ENCODE measurements at places on chromosomes 1 and 21.

DNA sequence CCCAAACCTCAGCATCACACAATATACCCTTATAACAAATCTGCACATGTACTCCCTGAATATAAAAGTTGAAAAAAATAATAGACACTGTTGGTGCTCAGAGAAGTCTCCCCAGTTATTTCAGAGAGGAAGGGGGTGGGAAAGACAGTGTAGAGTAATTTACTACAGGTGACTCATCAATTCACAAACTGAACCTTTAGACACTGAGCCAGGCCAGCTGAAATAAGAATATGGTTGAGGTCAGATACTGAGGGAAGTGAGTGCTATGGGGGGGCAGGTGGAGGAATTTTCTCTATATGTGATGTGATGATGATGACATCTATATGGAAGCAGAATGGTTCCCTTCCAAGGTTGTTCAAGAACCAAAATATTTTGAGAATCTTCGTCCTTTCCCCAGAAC, 50.1 kb downstream of the MRPL39 start:
- no peak for DNase-seq

DNA sequence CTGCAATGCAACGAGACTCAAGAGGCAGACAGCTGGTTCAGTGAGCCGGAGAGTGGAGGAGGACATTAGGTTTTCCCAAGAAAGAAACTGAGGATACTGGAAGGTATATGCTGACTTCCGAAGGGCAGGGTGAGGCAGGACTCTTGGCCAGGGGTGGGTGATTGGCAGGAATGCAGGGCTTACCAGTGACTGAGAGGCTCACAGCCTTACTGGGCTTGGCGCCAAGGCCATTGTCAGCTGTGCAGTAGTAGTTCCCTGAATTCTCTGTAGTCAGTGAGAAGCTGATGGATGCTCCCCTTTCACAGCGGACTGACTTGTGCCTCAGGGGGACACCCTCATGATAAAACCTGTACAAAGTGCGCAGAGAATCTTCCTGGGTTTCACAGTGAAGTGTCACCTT, 9.6 kb downstream of the FCRL5 start:
- no peak for DNase-seq

GRCh38 chr21:15604413-15604812, 125.4 kb upstream of the USP25 start:
- peak; percentile 85 for DNase-seq

- DNase-seq: peak; percentile 42
These were observed 213.7 kb downstream of the LRRC40 start for GRCh38 chr1:69991644-69992043.

DNA sequence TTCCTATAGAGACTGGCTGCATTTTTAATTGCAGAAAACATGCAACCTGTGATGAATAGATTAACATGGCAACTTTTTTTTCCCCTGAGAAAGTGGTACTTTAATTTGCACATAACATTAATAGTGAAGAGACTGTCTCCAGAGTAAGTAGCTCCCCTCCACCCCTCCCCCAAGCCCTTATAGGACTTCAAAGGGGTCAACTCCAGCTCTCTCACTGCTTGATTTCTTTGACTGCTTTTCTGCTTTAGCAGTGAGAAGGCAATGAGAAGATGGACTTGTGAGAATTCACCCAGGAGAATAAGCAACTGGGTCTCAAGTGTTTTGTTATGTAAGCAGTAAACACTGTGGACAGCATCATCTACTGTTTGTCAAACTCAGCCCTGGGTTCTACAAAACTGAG, 355.0 kb downstream of the CAMTA1 start:
- no peak for DNase-seq

- DNase-seq: no peak
These were observed 11.4 kb upstream of the ADAR start for GRCh38 chr1:154619181-154619948.

- peak; percentile 100 for DNase-seq
These were observed 30.4 kb downstream of the APP start for GRCh38 chr21:26140164-26140579.

- peak; percentile 52 for DNase-seq
These were observed 12.9 kb downstream of the PTPRU start for GRCh38 chr1:29249170-29249691.

DNA sequence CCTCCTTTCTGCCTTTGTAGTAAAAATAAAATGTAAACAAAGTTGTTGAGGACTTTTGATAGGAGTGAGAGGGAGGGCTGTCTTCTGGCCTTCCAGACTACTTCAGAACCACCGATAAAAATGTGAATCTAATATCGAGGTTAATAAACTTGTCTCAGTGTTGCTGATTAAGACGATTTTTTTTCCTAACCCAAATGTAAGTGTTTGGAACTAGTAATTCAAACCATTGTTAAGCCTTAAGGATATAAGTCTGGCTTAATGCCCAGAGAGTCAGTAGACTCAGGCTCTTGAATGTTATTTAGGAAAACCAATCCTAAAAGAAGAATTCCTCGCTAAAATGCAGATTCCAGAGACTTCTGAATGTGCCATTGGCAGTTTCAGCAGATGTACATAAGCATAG, 356.9 kb downstream of the SIPA1L2 start:
- DNase-seq: no peak

GRCh38 chr1:34363447-34363846, 186.7 kb downstream of the C1orf94 start:
- no peak for DNase-seq

DNA sequence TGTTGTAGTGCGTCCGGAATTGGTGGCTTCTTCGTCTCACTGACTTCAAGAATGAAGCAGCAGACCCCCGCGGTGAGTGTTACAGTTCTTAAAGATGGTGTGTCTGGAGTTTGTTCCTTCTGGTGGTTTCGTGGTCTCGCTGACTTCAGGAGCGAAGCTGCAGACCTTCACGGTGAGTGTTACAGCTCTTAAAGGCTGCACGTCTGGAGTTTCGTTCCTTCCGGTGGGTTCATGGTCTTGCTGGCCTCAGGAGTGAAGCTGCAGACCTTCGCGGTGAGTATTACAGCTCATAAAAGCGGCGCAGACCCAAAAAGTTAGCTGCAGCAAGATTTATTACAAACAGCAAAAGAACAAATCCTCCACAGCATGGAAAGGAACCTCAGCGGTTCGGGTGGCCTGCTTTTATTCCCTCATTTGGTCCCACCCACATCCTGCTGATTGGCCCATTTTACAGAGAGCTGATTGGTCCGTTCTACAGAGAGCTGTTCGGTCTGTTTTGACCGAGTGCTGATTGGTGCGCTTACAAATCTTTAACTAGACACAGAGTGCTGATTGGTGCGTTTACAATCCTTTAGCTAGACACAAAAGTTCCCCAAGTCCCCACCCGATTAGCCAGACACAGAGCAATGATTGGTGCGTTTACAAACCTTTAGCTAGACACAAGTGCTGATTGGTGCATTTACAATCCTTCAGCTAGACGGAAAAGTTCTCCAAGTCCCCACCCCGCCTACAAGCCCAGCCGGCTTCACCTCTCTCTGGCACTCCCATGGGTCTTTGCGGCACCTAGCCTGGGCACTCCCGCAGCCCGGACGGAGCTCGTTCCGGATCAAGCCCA, 49.6 kb upstream of the KRTAP19-8 start:
- no peak for DNase-seq

- no peak for DNase-seq
These were observed 7.2 kb upstream of the PDE9A start for GRCh38 chr21:42646076-42646825.

GRCh38 chr1:54227091-54227602, 27.2 kb downstream of the MRPL37 start:
- peak; percentile 26 for DNase-seq

DNA sequence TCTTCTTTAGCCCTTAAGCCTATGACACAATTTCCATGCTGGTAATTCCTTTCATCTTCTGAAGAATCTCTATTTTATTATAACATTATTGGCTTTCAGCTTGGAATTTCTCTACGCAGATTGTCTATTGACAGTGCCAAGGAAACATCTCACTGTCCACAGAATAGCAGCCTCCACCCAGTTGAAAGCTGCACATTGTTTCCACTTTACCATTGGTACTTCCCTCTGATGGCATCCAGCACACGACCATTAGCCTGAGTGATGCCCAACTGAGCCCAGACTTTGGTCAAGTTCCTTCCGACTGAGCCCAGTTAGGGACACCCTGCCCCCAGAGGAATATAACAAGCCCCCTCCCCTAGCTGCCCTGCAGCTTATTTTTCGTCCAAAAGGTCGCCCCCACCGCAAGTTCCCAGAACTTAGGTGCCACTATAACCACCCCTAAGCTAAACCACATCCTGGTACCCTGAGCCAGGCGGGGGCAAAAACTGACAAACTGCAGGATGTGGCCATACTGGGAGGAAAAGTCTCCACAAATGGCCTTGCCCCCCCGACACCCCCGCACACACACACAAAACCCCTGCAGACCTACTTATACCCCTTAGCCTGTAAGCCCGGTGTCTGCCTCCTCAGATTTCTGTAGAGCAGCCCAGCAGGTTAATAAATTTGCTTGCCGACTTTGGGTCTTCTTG, 13.2 kb downstream of the GBP5 start:
- DNase-seq: no peak

- DNase-seq: no peak
These were observed 37.3 kb downstream of the RGS4 start for GRCh38 chr1:163106364-163106987.

GRCh38 chr1:236281198-236281653, 532 bp downstream of the ERO1B start:
- DNase-seq: peak; percentile 28

GRCh38 chr1:69595486-69595885, 27.8 kb downstream of the LRRC7 start:
- DNase-seq: no peak

- no peak for DNase-seq
These were observed 118.6 kb downstream of the GRIK1 start for GRCh38 chr21:29821230-29821629.

DNA sequence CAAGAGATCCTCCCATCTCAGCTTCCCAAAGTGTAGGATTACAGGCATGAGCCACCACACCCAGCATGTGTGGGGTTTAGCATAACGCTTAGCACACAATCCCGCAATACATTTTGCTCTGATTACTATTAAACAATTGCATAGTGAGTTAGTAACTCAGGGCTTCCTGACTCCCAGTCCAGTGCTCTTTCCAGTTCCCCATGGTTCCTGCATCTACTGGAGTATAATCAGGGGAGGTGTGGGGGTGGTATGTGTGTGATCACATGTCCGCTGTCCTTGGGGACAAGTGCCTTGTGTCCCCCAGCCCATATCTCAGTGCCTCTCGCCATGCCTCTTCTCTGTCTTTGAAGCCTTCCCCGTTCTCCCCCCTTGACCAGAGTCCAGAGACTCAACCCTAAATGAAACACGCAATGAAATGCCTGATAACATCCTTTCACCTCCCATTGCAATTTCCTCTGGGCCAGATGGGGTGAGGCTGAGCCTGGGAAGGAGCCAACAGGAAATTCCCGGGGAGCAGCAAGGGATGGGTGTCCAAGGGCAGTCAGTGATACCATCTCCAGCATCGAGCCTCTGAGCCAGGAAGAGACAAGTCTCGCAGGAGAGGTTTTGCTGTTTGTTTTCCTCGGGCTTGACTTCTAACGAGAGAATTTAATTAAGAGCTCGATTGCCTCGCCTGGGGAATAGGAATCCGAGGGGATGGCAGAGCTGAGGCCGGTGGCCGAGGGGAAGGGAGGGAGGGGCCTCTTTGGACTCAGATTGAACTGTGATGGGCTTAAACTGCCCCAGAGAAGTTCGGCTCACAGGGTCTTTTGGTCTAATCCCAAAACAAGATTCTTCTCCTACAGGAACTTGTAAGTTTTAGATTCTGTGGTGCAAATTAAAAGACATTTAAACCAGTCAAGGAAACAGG, 7.7 kb upstream of the HTR1D start:
- peak; percentile 52 for DNase-seq

- DNase-seq: peak; percentile 30
These were observed 846 bp upstream of the PER3 start for GRCh38 chr1:7783178-7783711.

GRCh38 chr1:165257969-165258459, 98.5 kb downstream of the LMX1A start:
- peak; percentile 38 for DNase-seq

DNA sequence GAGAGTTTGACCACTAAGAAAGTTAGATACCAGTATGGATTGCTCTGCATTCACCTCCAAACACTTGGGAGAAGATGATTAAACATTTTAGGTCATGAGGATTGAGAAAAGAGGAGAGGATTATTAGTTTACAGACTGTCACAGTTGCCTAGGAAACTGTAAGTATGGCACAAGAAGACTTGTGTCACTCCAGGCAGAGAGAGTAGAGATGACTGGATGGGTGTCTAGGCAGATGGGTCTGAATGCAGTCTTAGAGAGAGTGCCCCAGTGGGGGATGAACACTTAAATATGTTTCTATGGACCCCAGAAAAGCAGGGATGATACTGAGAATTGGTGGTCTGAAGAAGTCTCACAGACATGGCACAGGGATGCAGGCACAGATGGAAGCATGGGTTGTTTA, 477.6 kb upstream of the B3GALT2 start:
- no peak for DNase-seq

- DNase-seq: peak; percentile 33
These were observed 46.4 kb upstream of the TSPAN2 start for GRCh38 chr1:115135681-115136080.

DNA sequence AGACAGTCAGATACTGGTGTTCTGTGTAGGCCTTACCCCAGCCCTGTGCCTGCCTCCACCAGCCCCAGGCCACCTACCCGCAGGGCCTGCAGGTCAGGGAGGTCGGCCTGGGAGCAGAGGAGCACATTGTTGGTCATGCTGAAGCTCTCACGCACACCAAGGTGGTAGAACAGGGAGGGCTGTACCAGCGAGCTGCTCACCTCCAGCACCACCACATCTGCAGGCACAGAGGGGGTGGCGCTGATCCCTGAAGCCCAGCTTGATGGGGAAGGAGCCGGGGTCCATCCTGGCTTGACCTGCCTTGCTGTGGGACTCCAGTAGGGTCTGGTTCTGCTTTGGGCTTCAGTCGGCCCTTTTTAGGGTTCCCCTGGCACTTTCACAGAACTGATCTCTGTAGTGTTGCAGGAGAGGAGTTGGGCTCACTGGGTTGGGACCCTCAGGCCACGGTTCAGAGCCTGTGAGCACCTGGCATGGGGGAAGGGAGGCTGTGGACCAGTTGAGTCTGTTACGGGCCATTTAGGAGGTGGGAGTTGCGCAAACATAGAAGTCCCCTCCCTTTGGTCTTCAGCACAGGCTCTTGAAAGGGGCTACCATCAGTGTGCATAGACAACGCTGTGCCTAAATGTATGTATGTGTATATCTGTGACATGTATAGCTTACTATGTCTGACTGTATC, 1.9 kb downstream of the MAP3K6 start:
- no peak for DNase-seq

GRCh38 chr1:17549384-17549783, 9.9 kb downstream of the ARHGEF10L start:
- DNase-seq: no peak

- peak; percentile 79 for DNase-seq
These were observed 25.3 kb upstream of the OVAAL start for GRCh38 chr1:180533266-180533987.
